ENCODE measurements at places on chromosomes 7 and 10. TPM values are rescaled to one million over a fixed set of nuclear protein-coding genes. Genes with fewer than 3 reads are reported as not detected.
A peak's percentile ranks its signal among the peaks of the same experiment; 100 is the strongest.

GRCh38 chr10:60862517-60862916, 81.5 kb downstream of the RHOBTB1 start:
- ATAC-seq, result no peak

The ARHGEF35 gene
- total RNA-seq, result 0.31 TPM

The IFIT1B gene
- 0.41 TPM for total RNA-seq

The CTAGE8 gene
- total RNA-seq, result 0.34 TPM

The TFPI2 gene
- 1.1 TPM for total RNA-seq

The MKX gene
- total RNA-seq, result 30.1 TPM

The FGFBP3 gene
- total RNA-seq, result 0.84 TPM

- ATAC-seq, result peak; percentile 4
Observed at GRCh38 chr10:62559481-62560200, 185.5 kb downstream of the ZNF365 start.

DNA sequence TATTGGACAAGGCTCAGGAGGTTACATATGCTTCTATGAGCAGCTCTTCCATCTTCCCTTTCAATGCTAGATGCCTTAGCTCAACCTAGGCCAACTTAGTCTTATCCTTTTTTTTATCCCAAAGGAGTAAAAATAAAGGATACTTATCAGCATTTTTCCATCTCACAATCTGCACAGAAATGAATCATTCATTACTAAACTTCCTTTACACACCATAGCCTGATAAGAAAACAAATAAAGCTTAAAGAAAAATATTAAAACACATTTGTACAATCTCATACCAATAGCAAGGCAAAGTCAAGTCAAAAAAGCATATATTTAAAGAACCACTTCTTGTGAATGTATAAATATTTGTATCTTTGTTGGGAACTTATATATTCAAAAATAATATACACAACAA, 407.4 kb downstream of the GRM8 start:
- ATAC-seq, result no peak

DNA sequence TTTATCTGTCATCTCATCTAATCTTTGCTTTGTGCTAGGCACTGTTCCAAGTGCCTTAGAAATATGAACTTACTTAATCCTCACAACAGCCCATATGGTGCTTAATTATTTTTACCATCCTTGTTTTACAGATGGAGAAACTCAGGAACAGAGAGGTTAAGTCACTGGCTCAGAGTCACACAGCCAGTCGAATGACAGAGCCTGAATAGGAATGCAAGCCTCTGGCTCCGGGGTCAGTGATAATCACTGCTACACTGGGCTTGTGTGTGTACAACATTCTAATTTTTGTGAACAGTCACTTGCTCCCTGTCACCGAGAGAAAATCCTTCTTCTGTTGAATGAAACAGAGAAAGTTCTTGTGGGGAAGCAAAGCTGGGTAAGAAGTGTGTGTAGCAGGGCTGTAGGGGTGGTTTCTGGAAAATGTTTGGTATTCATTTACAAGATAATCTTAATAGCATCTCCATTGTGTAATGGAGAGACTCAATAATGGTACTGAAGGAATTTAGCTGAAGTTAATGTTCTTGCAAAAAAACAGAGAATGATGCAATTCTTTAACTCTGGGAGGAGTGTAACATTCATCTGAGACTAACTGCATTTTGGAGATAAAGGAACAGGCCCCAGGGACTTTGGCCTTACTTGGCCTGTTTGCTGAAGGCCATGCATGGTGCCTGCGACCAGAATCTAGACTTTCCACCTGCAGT, 290.6 kb downstream of the FRMD4A start:
- ATAC-seq, result peak; percentile 56

DNA sequence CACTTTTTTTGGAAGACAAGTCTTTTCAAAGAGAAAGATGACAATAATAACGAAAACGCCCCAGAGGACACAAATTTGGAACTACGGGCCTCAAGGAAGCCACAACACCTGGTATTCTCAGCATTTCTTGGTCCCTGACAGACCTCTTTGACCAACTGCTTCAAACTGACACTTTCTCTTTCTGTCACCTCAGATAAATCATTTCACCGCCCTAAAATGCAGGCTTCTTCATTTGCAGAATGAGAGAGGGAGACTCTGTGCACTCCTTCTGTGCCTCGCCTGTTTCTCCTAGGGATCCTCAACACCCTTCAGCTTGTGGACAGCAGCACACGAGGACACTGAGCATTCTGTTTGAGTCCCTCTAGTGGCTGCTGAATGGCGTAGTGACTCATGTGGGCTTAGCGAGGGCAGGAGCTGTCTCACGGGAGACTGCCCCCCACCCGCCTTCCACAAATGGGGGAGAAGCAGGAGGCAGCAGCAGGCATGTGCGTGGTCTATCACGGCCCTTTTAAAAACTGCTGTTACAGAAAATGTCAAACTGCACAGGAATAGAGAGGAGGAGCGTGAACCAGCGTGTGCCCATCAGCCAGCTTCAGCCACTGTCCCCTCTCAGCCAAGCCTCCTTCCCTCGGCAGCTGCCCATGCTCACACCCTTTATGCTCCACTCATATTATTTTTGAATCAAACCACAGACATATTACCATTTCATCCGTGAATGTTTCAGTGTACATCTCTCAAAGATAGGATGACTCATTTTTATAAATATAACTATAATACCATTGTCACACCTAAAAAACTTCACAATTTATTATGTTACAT, 41.4 kb downstream of the GSDME start:
- ATAC-seq, result peak; percentile 95

The CUEDC2 gene
- 78.4 TPM for total RNA-seq

GRCh38 chr7:69682518-69682917, 84.2 kb downstream of the AUTS2 start:
- ATAC-seq, result no peak

DNA sequence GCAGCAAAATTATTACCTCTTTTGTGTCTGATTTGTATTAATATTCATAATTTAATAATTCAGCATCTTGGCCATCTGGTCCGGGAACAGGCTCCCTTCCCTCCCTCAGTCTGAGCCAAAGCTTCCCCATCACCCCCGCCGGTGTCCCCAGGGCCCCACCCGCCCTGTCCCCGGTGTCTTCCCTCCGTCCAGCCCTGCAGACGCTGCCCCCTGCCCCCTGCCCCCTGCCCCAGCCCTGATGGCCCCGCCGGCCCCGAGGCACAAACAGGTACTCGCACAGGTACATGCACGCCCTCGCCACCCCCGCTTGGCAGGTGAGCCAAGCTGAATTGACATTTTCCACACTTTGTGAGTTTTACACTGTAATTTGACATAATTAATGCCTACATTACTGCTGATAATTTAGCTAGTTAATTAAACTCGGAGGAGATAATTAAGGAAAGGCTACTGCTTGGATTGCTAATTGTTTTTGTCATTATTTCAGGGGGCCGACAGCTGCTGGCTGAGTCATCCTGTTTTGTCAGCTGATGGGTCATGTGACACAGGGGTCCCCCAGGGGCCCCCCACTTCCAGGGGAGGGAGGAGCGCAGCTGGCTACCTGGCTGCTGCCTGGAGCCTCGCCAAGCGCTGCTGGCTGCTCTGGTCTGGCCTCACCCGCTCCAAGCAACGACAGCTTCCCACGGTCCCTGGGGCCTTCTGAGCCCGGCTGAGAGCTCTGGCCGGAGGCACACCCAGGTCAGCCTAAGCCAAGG, 36.6 kb downstream of the MICALL2 start:
- ATAC-seq, result peak; percentile 38

The ASB10 gene
- total RNA-seq, result not detected

The VWDE gene
- 0.82 TPM for total RNA-seq

The TRPV5 gene
- not detected for total RNA-seq

The C10orf53 gene
- total RNA-seq, result 1.5 TPM

DNA sequence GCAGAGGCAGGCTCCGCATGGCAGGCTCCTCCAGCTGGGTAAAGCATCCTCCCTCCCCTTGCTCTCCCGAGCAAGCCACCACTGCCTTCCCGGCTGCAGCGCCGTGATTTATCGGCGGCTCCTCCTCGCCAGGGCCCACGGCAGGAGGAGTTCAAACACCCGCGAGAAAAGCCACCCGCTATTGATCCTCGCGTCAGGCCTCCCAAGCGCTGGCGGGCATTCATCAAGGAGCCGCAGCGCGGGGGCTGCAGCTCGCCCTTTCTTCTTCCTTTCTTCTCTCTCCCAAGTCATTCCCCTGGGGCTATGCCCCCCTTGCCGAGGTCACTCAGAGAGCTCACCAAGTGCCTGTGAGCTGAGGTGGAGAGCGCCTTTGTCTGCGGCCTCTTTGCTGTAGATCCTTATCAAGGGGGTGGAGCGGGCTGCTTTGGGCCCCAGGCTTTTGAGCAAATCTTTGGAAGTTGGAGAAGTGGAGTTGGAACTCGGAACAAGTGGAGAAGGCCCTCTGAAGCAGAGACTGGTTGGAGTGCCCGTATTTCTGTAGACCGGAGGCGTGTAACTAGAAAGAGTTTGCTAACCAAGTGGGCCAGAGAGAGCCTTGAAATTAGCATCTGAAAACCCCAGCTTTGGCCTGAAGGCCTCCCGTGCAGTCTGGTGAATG, 107.2 kb upstream of the PPIF start:
- ATAC-seq, result peak; percentile 46

The C7orf57 gene
- 0.16 TPM for total RNA-seq

- ATAC-seq, result no peak
Observed at GRCh38 chr10:78864761-78865537, 203.8 kb upstream of the ZMIZ1 start.

GRCh38 chr7:98836811-98837629, 32.8 kb downstream of the TMEM130 start:
- peak; percentile 54 for ATAC-seq

DNA sequence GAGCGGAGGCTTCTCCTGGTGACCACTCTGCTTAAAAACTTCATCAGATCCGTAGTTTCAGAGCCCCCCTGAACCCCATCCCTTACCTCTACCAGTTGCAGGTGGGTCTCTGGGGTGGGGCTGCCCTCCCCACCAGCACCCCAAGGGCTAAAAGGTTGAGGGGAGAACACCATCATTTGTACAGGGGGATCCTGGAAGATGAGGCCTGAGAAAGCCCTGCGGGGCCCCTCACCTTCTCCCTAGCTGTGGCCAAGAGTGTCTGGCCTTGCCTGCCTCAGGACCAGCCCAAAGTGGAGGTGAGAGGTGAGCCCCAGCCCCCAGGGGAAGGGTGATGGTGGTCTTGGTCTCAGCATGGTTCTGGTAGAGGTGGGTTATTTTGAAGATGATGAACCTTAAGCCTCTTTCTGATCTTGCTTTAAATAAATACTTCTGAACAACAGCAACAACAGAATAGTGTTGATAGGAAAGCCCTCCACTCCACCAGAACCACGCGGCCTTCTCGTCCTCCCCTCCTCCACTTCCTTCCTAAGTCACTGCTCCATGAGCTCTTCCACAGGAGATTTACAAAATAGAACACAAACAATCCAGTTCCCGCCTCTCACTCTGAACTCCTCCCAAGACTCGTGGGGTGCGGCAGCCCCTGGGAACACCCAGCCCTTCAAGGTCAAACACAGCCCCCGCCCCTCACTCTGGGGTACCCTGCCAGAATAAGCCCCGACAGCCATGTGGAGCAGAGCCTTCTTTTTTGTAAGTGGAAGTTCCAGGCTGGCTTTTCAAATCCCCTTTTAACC, 169.1 kb downstream of the EGFR start:
- no peak for ATAC-seq

GRCh38 chr10:60352105-60352504, 37.6 kb downstream of the ANK3 start:
- ATAC-seq, result no peak

DNA sequence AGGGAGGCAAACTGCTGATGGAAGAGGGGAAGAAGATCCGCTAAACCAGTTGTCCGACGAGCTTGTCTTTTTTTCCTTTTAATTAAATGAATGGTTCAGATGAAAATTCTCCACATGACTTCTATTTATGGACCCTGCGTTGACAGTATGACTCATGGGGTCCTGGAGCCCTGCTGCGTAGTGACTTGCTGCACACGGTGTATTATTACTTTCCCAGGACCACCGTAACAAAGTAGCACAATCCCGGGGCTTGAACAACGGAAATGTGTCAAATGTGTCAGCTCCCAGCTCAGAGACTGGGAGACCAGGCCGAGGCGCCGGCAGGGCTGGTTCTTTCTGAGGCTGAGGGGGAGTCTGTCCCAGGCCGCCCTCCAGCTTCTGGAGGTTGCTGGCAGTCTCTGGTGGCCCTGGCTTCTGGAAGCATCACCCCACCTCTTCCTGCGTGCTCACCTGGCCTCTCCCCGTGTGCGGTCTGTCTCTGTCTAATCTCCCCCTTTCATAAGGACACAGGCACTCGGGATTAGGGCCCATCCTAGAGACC, 33.8 kb upstream of the MNX1 start:
- ATAC-seq, result peak; percentile 54

GRCh38 chr7:105268511-105269392, 120.0 kb downstream of the SRPK2 start:
- peak; percentile 90 for ATAC-seq

GRCh38 chr10:52314822-52315552, 906 bp downstream of the DKK1 start:
- ATAC-seq, result peak; percentile 58

DNA sequence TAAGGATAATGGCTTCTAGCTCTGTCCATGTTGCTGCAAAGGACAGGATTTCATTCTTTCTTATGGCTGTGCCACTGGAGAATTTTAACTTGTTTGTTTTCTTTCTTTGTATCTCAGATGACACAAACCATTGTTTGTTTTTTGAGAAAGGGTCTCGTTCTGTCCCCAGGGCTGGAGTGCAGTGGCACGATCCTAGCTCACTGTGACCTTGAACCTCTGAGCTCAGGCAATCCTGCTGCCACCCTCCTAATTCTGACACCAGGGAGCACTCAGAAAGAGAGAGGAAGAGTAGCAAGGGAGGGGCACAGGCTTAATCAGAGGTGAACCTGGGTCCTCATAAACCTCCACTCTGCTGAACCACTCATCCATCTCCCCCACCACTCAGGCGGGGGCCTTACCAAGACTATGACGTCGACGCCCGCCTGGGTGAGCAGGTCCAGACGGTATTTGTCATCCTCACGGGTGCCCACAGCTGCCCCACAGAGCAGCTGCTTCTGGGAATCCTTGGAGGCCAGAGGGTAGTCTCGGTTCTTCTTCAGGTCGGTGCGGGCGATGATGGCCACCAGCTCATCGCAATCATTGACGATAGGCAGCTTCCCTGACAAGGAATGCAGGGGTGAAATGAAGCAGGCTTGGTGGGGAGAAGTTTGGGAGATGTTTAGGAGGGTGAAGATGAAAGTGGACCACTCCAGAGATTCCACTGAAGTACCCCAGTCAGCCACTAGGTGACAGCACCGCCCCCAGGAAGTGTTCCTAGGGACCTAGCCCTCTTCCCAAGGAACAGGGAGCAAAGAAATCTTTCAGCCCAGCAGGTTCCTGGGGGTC, 11.6 kb downstream of the IMPDH1 start:
- ATAC-seq, result peak; percentile 78

- no peak for ATAC-seq
Observed at GRCh38 chr7:151235091-151235787, 3.0 kb downstream of the CHPF2 start.

The GNG11 gene
- 2.1 TPM for total RNA-seq
